Inflammatory macrophage treated with lipopolysaccharide for 4 hours (primary cell): ENCODE measurements at places on chromosomes 16 and 17.

GRCh38 chr17:38403491-38403890 lies 24.8 kb upstream of the ARHGAP23 start:
- DNase-seq, result no peak

GRCh38 chr17:8153525-8153956 lies 1.3 kb upstream of the PER1 start:
- DNase-seq, result peak; percentile 95

DNA sequence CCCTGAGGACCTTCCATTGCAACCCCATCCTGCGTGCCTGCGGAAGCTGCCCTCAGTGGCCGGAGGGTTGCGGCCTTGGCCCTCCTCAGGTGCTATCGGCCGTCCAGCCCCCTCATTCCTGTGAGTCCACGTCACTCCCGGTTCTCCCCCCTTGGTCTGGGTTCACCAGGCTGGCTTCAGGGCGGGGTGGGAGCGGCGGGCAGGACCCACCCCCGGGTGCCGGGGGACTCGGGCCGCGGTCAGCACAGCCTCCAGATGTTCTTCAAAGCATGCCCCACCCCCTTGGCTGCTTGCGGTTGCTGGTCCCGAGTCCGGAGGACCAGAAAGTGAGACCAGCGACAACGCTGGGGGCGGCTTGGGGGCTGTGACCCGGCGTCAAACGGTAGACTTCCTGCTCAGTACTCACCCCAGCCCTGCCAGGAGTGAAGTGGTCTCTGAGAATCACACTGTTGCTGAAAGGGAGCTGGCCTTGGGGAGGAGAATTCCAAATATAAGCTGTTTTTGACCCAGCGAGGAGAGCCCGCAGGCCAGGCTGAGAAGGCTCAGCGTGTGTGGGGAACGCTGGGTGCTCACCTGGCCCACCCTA lies 4.5 kb downstream of the ZNF469 start:
- no peak for DNase-seq

- no peak for DNase-seq
Observed at GRCh38 chr16:85988723-85989313, 89.9 kb downstream of the IRF8 start.

DNA sequence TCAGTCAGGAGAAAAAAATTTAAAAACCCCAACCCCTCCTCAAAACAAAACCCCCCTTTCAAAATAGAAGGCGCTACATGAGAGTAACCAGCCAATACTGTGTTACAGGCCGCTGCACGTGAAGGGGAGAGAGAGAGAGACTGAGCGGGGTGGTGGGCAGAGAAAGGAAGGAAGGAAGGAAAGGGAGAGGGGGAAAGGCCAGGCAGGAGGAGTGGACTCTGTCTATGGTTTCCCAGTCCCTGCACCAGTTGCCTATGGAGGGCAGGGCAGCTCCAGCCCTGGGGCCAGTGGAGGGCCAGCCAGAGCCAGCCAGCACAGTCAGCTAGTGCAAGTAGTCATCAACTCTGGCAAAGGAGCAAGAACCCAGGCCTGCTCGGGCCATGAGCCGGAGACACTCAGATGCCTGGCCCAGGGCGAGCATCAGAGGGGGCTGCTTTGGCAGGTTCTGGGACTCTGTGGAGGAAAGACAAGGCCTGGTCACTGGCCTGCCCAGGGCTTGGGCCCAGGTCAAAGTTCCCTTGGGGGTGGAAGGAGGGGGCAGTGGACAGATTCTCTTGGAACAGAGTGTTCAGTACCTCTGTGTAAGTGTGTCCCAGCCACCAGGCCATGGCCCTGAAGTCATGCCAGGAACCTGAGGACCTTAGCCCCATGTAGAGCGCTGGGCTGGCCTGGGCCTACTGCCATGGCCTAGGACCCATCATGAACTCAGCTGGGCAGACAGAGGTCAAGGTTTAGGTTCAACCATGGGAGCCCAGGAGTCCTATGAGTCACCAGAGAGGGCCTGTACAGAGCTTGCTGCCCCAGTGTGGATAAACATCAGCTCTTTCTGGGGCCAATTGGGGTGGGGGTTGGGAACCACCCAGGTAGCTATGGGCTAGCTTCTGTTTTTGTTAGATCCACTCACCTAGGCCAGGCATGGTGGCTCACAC lies 7.3 kb upstream of the GFOD2 start:
- no peak for DNase-seq

GRCh38 chr17:71703701-71704100 lies 417.1 kb upstream of the SOX9 start:
- no peak for DNase-seq

DNA sequence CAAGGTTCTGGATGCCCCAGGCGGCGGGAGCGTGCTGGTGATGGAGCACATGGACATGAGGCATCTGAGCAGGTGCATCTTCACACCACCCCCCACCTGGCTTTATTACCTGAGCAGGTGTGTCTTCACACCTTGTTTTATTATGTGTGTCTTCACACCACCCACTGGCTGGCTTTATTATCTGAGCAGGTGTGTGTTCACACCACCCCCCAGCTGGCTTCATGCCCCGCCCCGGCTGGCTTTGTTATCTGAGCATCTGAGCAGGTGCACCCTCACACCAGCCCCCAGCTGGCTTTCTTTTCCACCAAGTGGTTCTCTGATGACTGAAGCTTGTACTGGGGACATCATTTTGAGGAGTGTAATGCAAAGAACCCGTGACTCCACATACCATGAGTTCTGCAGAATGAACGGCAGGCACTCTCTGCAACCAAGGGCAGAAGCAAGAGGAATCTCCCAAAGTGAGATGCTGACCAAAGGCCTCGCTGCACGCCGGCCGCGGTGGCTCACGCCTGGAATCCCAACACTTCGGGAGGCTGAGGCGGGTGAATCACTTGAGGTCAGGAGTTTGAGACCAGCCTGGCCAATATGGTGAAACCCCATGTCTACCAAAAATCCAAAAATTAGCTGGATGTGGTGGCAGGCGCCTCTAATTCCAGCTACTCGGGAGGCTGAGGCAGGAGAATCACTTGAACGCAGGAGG lies 2.6 kb downstream of the FN3KRP start:
- DNase-seq, result no peak

DNA sequence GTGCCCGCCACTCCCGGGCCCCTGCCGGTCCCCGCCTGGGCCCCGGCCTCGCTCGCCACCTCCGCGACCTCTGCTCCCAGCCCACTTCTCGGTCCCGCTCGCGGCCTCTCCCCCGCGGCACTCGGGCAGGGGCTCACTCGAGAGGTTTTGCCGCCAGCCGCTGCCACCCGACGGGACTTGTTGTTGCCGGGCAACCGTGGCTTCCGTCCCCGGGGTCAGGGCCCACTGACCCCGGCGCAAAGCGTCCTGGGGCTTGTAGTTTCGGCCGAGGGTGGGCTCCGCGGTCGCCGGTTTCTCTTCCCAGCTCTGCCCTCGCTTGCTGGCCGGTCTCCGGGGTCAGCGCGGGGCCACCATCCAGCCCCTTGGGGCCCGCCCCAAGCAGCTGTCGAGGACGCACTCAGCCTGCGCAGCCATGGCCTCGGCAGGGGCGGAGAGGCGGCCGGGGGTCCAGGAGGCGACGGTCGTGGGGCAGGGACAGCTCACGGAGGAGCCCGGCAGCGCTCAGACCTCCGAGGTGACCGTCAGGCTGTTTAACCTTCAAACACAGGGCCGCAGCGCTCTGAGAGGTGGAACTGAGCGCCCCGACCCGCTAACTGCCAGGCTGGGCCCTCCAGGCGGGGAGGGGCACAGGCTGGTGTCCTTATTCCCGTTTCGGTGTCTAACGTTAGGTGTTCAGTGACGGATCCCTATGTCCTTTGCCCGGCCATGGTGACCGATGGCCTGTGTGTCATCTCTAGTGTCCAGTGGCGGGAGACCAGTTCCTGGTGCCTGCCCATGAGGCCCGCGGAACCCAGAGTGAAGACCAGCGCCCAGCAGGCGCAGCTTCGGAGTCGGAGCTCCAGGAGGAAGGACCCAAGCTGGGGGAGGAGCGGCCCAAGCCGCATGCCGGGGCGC lies at the start of the genes C16orf86 and ENKD1:
C16orf86 (plus strand) TSS at position 256 of the 894 bp plus-strand sequence; CDS start at position 413, 157 bp downstream.
ENKD1 (minus strand) TSS at position 192 of the 894 bp plus-strand sequence. CDS start 308 bp downstream, outside the sequence.
- peak; percentile 84 for DNase-seq

DNA sequence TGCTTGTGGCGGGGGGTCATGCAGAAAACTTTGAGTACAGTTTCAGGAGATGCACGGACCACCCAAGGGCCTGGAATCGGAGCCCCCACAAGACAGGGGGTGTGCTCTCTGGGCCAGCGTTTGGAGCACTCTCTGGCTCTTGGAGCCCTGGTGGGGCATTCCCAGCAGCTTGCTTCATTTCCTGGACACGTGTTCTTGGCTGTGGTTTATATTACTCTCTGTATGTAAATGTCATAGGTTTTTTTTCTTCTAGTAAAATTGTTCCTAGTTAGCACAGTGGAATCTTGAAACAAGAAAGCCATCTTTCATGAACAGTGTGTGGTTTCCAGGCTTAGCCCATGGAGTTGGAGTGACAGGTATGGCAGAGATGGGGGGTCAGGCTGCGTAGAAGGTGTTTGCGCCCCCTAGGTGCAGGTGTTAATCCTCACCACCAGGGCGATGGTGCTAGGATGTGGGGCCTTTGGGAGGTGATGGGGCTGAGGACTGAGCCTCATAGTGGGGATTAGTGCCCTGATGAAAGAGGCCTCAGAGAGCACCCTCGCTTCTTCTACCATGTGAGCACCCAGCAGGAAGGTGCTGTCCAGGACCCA lies 79.8 kb downstream of the JPH3 start:
- peak; percentile 71 for DNase-seq

DNA sequence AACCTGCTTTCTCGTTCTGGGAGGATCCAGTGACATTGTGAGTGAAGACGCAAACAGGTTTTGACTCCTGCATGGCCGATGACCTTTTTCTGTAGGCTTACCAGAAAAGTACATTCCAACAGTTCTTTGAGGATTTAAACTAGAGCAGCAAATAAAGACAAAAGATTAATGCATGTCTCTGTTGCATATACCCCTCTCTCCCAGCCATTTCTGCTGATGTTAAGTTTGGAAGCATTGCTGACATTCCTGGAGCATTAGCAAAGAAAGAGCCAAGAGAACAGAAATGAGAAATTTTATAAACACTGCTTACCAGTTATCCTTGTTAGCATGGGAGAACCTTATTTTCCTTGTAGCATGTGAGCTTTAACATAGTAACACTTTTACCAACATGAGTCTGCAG lies 49.3 kb downstream of the SIAH1 start:
- DNase-seq, result no peak

DNA sequence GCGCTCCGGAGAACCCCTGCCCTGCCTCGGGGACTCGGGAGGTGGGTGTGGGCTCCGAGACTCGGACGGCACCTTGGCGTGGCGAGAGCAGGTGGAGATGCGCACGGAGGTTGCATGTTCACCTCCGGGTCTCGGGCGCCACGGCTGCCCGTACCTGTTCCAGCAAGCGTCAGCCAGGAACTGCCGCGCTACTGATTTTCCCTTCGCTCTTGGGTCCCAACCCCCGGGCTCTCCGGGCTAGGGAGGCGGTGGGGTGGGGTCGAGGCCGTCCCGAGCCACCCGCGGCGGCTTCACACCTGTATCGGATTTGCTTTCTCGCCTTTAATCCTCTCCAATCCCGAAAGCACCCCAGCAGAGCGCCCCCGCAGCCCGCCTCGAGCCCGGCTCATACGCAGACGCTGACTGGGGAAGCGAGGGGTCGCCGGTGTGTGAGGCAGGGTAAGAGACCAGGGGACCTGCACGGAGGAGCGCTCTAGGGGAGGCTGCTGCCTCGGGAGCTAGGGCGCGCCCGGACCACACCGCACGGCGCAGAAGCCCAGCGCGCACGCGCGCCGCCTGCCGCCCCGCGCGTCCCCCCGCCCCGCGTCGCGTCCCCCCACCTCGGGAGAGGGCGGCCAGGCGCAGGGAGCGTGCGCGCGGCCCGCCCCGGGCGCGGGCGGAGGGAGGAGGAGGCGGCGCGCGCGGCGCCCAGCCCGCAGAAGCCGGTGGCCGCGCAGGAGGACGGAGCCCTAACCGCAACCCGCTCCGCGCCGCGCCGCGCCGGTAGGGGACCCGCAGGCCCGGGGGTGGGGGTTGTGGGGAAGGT lies at the start of gene DUSP14:
DUSP14 (plus strand) TSS at position 695 of the 805 bp plus-strand sequence. CDS start 22,382 bp downstream, outside the sequence.
- DNase-seq, result peak; percentile 52

GRCh38 chr17:39744836-39745215 lies 7.1 kb downstream of the GRB7 start:
- no peak for DNase-seq

GRCh38 chr16:28192806-28193529 lies 18.8 kb downstream of the XPO6 start:
- DNase-seq, result peak; percentile 79

DNA sequence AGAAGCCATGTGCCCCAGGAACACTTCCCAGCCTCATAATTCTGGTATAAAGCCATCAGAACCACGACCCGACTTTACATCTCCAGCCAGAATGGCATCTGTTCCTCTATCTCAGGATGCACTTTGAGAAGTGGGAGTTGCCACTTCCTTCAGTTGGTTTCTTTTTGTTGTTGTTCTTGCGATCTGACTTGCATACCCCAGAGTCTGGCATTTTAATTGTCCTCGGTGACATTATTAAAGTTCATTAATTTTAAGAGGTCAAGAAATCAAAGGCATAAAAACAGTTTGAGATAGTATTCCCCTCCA lies 13.5 kb downstream of the MARCHF10 start:
- DNase-seq, result peak; percentile 37

- no peak for DNase-seq
Observed at GRCh38 chr16:72285728-72286127, 113.8 kb upstream of the PMFBP1 start.

DNA sequence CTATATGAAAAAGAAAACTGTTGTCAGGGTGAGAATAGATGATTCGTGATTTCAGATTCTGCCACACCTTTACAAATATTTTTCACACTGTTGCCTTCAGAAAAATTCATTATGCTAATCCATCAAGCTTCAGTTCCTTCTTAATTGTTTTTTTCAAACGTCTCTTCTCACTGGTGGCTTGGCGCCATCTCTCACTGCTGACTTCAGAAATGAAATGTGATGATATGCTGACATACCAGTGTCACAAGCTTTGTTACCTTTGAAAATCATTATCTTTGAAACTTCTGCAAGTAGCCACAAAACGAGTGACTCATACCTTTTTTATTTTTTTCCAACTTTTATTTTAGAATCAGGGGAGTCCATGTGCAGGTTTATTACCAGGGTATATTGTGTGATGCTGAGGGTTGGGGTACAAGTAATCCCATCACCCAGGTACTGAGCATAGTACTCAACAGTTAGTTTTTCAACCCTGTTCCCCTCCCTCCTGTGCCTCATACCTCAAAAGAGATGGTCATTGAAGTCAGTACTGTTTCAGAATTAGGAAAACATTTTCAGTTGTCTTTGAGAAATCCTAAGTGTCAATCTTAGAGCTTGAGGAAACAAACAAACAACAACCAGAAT lies 14.0 kb upstream of the KRT222 start:
- DNase-seq, result no peak

DNA sequence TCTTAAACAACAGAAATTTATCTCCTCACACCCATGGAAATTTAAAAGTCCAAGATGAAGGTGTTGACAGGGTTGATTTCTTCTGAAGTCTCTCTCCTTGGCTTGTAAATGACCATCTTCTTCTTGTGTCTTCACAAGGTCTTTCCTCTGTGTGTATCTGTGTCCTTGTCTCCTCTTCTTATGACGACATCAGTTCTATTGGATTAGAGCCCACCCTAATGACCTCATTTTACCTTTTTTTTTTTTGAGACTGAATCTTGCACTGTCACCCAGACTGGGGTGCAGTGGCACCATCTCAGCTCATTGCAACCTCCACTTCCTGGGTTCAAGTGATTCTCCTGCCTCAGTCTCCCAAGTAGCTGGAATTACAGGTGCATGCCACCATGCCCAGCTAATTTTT lies 429.0 kb upstream of the CDH5 start:
- DNase-seq, result no peak
